ENCODE measurements at places on chromosomes 5 and 9.

GRCh38 chr5:87877023-87877422, 391.6 kb downstream of the TMEM161B start:
- no peak for DNase-seq

GRCh38 chr5:148828511-148829247, 2.3 kb downstream of the ADRB2 start:
- DNase-seq: no peak

DNA sequence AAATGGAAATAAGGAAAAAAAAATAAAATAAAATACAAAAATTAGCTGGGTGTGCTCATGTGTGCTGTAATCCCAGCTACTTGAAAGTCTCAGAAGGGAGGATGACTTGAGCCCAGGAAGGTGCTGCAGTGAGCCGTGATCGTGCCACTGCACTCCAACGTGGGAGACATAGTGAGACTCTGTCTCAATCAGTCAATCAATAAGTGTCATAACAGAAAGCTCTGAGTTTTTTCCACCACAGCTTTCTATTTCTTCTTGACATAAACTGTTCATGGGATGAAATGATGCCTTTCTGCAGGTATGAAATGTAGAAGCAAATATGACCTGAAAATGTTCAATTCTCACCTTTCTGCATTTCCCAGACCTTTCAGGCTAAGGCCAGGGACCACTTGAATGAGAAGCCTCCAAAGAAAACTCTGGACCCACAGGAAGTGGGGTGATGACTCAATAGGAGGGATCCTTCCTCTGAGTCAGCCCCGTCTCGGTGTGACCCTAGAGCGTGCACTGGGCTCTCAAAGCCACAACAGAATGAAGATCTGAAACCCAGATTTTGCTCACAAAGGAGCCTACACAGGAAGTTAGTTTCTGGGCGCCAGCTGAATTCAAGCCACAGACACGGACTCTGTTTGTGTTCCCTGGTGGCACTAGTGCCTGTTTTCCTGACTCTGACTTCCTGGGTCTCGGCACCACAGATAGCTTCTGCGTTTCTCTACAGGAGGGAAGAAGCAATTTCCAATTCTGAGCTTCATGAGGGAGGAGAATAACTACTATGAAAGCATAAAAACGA, 62.0 kb downstream of the ANKH start:
- peak; percentile 34 for DNase-seq

- DNase-seq: no peak
These were observed 11.2 kb upstream of the NFIB start for GRCh38 chr9:14325147-14325546.

DNA sequence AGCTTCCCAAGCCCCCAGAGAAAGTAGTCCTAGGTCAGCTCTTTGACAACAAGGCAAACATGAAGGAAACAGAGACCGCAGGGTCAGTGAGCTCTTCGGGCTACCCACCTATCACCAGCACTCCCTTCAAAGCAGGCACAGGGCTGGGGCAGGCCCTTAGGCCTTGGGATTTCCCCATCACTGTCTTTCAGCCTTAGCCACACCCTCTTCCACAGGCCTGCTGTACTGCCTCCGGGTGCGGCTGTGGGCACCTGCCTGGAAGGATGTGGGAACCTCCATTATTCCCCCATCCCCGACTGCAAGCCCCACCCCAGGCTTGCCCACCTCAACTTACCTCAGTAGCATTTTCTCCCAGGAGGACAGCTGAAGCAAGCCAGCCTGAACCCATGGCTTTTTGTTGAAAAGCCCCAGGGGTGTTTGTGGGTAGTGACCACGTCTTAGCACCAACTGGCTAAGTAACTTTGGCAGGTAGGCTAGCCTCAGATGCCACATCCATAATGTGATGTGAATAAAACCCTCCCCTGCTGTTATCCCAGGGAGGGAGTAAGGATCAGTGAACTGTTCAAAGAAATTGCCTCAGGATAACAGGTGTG, 100.2 kb downstream of the PIK3R1 start:
- DNase-seq: no peak

Data from stimulated activated CD4-positive, alpha-beta T cell treated with anti-CD3 and anti-CD28 coated beads, Interleukin-1b, Interleukin-23, amount 100 ng/mL, for 1 hour (primary cell).